ENCODE measurements at places on chromosomes 3 and 15. TPM values are rescaled to one million over a fixed set of nuclear protein-coding genes. Genes with fewer than 3 reads are reported as not detected.

Gene ABTB1
- total RNA-seq = 42.6 TPM

Gene STRC
- total RNA-seq = 0.55 TPM

Gene ESYT3
- total RNA-seq = 0.22 TPM

Gene LRRN1
- 2.1 TPM for total RNA-seq

Gene SLC28A2
- total RNA-seq = not detected

Gene GUCA1C
- total RNA-seq = not detected

Gene MAP6D1
- 0.91 TPM for total RNA-seq

Gene PLA2G4B
- total RNA-seq = 14.4 TPM

Gene RTP4
- total RNA-seq = 10.6 TPM

Gene RBM5
- 206 TPM for total RNA-seq

Gene CAMK2N2
- not detected for total RNA-seq

Gene CCR9
- total RNA-seq = not detected

Gene TYRO3
- 1.3 TPM for total RNA-seq

Gene TP63
- total RNA-seq = 0.22 TPM

Gene TGM5
- total RNA-seq = not detected

Gene AGBL1
- not detected for total RNA-seq
